ENCODE measurements at places on chromosomes 1 and 21.

DNA sequence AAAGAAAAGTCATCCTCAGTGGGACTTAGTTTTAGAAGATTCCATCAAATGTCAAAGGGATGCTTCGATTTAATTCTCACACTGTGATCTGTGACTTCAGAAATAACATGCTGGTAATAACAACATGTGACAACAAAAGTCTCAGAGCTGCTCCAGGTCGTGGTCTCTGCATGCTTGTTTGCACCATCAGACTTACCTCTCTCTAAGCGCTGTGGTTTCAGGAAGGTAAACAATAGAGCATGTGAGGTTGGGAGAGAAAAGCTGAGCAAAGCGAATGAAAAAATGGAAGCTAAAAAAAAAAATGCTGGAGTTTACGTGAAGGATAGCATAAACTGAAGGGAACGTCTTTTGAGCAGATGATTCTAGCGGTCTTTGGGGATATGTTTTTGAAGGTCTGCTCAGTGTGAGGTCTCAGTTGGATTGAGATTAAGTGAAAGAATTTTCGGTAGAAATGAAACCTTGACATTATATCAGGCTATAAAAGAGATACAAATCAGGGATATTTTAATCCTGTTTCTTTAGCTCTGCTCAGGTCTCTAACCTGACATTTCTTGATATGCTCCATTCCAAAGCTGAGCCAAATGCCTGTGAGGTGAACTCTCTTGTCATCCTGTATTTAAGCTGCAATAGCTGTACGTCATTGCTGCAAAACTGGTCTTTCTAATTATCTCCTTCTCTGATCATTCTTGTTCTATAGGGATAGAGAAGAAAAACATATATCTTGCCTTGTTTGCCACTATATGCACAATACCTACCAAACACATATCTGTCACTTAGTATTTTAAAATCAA is 86.5 kb downstream of the C1orf21 start:
- no peak for DNase-seq

GRCh38 chr1:89670163-89670562 is 37.2 kb downstream of the LRRC8C start:
- DNase-seq: no peak

DNA sequence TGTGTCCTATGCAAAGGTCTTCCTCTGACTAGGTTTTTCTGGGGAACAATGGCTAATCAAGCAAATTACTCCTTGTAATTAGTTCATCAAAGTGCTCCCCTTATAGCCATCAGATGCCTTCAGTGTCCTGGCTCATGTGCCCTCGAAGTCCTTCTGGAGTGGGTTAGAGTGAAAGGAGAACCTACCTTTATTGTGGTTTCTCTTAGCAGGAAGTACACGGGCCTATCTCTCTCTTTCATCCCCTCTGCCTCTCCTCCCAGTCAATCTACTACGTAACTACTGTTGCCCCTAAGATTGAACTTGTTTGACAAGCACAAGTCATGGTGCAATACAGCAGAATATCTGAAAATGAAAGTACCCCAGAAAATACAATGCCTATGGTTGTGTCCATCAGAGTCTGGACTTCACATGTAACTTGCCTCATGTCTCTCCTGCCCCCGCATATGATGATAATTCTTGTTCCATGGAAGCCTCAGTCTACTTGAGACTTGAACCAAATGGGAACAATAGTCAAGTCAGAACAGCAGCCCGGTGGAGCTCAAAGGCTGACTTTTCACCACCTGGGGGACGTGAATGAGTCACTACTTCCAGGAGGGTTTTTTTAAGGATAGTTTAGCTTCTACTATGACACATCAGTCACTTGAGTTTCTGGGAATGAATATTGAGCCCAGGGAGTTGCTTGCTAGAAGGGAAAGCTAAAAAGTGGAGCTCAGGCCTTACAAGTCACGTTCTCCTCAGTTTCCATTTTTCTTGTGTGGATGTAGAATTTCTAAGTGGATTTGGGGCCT is 243.6 kb downstream of the TNR start:
- DNase-seq: no peak

DNA sequence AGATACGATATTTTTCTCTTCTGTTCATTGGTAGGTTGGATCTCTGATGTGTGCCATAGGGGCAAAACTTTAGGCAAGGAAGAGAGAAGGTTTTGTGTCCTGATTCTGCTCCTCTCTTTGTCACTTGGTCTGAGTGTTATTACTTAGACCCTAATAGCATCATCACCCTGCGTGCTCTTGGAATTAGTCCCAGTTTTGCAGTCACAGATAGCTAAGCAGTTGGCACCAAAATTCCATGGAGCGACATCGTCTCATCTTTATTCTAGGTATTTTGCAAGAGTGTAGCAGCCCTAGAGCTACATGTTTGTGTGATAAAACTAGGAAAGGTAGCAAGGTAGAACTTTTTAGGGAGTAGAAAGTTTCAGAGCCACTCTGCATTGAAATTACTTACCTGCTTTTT is 23.8 kb downstream of the PIP5K1A start:
- no peak for DNase-seq

DNA sequence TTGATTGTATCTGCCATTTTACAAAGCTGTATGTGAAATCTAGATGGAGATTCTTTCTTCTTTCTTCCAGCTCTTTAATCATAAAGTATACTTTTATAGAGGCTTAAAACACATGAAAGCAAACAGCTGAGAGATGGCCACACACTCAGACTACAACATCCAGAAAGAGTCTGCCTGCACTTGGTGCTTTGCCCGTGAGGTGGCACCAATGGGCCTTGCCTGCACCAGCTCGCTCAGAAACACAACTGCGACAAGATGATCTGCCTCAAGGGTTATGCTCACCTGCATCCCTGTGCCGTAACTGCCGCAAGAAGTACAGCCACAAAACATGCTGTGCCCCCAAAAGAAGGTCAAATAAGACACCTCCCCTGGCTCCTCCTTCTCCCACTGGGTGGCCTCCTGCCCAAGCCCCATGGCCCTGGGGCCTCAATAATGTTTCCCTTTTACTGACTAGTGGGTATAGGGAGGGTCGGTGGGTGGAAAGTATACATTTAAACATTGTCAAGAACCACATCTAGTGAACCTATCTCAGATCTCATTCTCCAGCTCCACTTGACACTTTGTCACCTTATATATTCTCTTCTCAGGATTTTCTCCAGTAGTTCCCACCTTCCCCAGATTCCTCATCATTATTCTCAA is 66.7 kb upstream of the ANGPTL3 start:
- no peak for DNase-seq
